Breast epithelium (tissue), 4 donors: ENCODE measurements at places on chromosomes 1 and 21. TPM values are rescaled to one million over a fixed set of nuclear protein-coding genes. Genes with fewer than 3 reads are reported as not detected.

Gene CHAF1B
- total RNA-seq: 0.64 TPM

Gene TRNP1
- 27.8 TPM for total RNA-seq

Gene GUCA2A
- not detected for total RNA-seq

Gene C1orf56
- total RNA-seq: 4.6 TPM

Gene CD247
- total RNA-seq: 2.0 TPM

Gene TRIM46
- total RNA-seq: 0.98 TPM

Gene TTC24
- total RNA-seq: not detected

Gene TMEM81
- total RNA-seq: 3.2 TPM

Gene SMIM1
- total RNA-seq: 4.6 TPM

Gene CHIT1
- 15.2 TPM for total RNA-seq

Gene S100A14
- 99.2 TPM for total RNA-seq

Gene NIT1
- 36.3 TPM for total RNA-seq

DNA sequence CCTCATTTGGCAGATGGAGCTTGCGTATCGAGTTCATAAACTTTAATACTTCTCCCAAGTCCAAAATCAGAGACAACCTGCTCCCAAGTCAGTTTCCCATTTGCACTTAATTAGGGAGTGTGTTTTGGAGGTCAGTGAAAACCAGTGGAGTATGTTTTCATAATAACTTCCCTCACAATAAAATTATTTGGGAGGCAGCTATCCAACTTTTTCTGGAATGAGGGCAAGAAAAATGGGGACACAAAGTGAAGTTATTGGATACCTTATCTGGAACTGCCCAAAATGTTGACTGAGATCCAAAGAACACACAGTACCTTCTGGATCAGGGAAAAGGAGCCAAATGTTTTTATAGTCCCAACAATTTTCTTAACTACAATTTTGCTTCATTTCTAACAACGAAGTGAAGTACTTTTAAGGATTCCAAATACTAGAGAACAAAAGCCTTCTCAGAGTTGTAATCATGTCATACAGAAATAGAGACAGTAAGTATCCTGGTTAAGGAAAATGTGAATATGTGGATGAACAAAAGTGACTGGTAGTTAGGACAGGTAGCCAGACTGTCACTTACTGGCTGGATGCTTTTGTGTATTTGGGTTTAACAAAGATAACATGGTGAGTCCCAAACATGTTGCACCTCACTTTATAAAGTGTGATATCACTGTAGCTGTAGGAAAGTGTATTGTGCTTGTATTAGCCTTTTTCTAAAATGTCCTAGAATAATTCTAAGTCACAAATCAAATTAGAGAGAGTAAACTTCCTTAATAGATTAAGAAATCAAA, 325.0 kb downstream of the HLX start:
- H3K36me3 ChIP-seq: no peaks in the 10 kb centered on the region
- no peak for DNase-seq
- H3K4me1 ChIP-seq: no peaks in the 10 kb centered on the region

- H3K27me3 ChIP-seq: no peaks in the 10 kb centered on the region
- no peaks in the 10 kb centered on the region for H3K36me3 ChIP-seq
- no peak for DNase-seq
- peak overlapping the region; percentile 68 for H3K27ac ChIP-seq
- no peaks in the 10 kb centered on the region for H3K4me1 ChIP-seq
Measured at GRCh38 chr1:94553323-94553730, 11.8 kb upstream of the F3 start.

GRCh38 chr1:163230827-163231226, 28.1 kb upstream of the RGS5 start:
- no peaks in the 10 kb centered on the region for H3K27me3 ChIP-seq
- no peak for DNase-seq
- H3K4me3 ChIP-seq: no peak overlapping the region
- H3K27ac ChIP-seq: no peak overlapping the region
- H3K36me3 ChIP-seq: no peaks in the 10 kb centered on the region

DNA sequence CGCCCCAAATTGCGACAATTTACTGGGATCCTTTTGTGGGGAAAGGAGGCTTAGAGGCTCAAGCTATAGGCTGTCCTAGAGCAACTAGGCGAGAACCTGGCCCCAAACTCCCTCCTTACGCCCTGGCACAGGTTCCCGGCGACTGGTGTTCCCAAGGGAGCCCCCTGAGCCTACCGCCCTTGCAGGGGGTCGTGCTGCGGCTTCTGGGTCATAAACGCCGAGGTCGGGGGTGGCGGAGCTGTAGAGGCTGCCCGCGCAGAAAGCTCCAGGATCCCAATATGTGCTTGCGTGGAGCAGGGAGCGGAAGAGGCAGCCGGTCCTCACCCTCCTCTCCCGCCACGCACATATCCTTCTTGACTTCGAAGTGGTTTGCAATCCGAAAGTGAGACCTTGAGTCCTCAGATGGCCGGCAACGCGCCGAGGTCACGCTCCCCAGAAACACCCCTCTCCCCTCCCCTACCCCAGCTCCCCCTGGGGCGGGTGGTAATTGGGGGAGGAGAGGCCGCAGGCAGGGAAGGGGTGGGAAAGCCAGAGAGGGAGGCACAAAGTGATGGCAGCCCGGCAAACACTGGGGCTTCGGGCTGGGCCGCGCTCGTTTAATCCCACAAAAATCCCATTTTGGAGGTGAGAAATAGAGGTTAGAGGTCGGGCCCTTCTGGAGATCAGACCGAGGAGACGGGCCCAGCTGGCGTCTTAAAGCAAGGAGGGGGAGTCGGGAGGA, 6.2 kb downstream of the SIM2 start:
- peaks cover 100% of the 10 kb centered on the region for H3K27me3 ChIP-seq
- H3K27ac ChIP-seq: no peak overlapping the region
- no peaks in the 10 kb centered on the region for H3K36me3 ChIP-seq

DNA sequence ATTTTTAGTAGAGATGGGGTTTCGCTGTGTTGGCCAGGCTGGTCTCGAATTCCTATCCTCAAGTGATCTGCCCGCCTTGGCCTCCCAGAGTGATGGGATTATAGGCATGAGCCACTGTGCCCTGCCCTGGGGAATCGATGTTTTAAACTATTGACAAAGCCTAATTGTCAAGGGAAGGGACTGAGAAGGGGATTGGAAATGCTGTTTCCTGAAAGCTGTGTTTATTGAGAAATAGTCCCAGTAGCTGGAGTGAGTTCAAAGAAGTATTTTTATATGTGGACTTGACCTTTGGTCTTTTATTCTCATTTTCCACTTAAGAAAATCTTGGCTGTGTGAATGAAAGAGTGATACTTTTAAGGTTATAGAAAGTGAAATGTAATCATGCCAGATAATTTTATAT, 47.5 kb downstream of the KIF1B start:
- H3K4me3 ChIP-seq: no peak overlapping the region
- peaks cover 8% of the 10 kb centered on the region for H3K36me3 ChIP-seq
- DNase-seq: no peak
- no peaks in the 10 kb centered on the region for H3K4me1 ChIP-seq

- no peak overlapping the region for H3K4me3 ChIP-seq
- H3K27me3 ChIP-seq: no peaks in the 10 kb centered on the region
- H3K4me1 ChIP-seq: no peaks in the 10 kb centered on the region
- no peak for DNase-seq
- no peak overlapping the region for H3K27ac ChIP-seq
- H3K36me3 ChIP-seq: no peaks in the 10 kb centered on the region
Measured at GRCh38 chr1:100219883-100220282, 29.8 kb downstream of the DBT start.

GRCh38 chr1:41041614-41042270, 20.2 kb upstream of the SLFNL1 start:
- no peaks in the 10 kb centered on the region for H3K27me3 ChIP-seq
- H3K4me3 ChIP-seq: no peak overlapping the region
- no peaks in the 10 kb centered on the region for H3K36me3 ChIP-seq
- H3K4me1 ChIP-seq: peaks cover 3% of the 10 kb centered on the region

- no peak for DNase-seq
- H3K4me3 ChIP-seq: no peak overlapping the region
- no peaks in the 10 kb centered on the region for H3K27me3 ChIP-seq
- no peaks in the 10 kb centered on the region for H3K4me1 ChIP-seq
- H3K27ac ChIP-seq: no peak overlapping the region
Measured at GRCh38 chr1:74681001-74681400, 7.4 kb upstream of the ERICH3 start.

DNA sequence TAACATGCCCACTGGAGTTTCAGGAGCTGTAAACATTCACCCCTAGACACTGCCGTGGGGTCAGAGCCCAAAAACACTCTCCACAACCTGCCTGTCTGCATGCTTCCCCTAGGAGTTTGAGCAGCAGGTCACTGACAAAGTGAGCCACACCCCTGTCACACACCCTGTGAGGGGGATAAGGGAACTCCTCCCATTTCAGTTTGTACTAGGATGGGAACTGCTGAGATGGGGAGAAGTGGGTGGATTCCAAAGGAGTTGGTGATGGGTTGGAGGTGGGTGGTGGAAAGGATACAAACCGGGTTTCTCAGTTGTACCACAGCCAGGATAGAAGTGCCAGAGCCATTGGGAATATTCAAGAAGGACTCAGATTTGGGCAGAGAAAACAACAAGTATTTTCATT, 140.2 kb downstream of the MIS18A start:
- no peaks in the 10 kb centered on the region for H3K4me1 ChIP-seq
- H3K36me3 ChIP-seq: no peaks in the 10 kb centered on the region
- H3K27me3 ChIP-seq: no peaks in the 10 kb centered on the region

DNA sequence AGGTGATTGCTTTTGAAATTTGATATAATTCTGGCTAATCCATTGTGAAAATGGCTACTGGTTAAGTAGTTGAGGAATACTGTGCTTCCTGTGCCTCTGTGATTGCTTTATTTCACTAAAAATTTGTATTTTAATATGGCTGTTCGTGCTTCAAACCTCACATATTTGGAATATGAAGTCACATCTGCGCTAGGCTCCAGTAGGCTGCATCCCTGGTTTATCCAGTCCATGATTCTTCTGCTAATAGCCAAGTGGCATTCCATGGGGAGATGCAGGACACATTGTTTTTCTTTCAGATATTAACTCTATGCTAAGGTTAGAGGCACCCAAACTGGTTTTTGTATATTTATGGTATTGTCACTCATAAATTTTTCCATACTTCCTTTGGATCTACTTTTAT, 25.9 kb downstream of the DNM3 start:
- no peak overlapping the region for H3K27ac ChIP-seq
- no peaks in the 10 kb centered on the region for H3K27me3 ChIP-seq
- no peak overlapping the region for H3K4me3 ChIP-seq
- no peak for DNase-seq
- H3K36me3 ChIP-seq: no peaks in the 10 kb centered on the region

GRCh38 chr1:235008239-235008638, 120.4 kb downstream of the TOMM20 start:
- H3K4me3 ChIP-seq: no peak overlapping the region
- no peak overlapping the region for H3K27ac ChIP-seq
- H3K4me1 ChIP-seq: peaks cover 4% of the 10 kb centered on the region
- no peaks in the 10 kb centered on the region for H3K27me3 ChIP-seq
- H3K36me3 ChIP-seq: no peaks in the 10 kb centered on the region

DNA sequence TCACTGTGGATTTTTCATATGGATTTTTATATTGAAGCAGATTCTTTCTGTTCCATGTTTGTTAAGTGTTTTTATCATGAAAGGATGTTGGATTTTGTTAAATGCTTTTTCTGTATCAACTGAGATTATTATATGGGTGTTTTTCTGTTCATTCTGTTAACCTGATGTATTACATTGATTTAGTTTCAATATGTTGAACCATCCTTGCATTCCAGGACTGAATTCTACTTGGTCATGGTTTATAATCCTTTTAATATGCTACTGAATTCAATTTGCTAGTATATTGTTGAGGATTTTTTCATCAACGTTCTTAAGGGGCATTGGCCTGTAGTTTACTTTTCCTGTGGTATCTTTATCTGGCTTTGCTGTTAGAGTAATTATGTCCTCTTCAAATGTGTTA, 55.8 kb downstream of the CCDC30 start:
- H3K4me1 ChIP-seq: no peaks in the 10 kb centered on the region
- H3K27me3 ChIP-seq: no peaks in the 10 kb centered on the region
- peaks cover 6% of the 10 kb centered on the region for H3K36me3 ChIP-seq
- no peak overlapping the region for H3K27ac ChIP-seq

- no peaks in the 10 kb centered on the region for H3K27me3 ChIP-seq
- DNase-seq: no peak
- no peaks in the 10 kb centered on the region for H3K4me1 ChIP-seq
Measured at GRCh38 chr1:43867976-43868740, 65.4 kb upstream of the ARTN start.

GRCh38 chr1:200819726-200820125, 53.1 kb upstream of the GPR25 start:
- H3K4me1 ChIP-seq: no peaks in the 10 kb centered on the region
- H3K27me3 ChIP-seq: no peaks in the 10 kb centered on the region
- no peaks in the 10 kb centered on the region for H3K36me3 ChIP-seq
- no peak overlapping the region for H3K27ac ChIP-seq
- no peak for DNase-seq

DNA sequence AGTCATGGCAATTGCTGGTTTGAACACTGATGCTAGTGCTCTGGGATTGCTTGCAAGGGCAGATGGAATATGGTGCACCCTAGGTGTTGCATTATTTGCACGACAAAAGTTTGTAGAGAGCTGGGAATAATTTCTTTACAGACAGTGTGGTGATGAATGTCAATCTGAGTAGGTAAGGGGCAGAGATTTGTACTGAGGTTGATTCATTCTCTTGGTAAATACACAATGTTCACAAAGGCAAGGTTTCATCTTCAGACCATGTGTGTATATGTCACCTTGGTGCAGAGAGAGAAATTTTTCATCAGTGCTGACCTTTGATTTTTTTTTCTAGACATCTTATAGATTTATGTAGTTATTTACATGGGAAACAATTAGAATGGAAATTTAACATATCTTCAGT, 5.0 kb downstream of the PTPRC start:
- no peak overlapping the region for H3K27ac ChIP-seq
- no peaks in the 10 kb centered on the region for H3K4me1 ChIP-seq
- H3K36me3 ChIP-seq: no peaks in the 10 kb centered on the region
- no peak overlapping the region for H3K4me3 ChIP-seq
- H3K27me3 ChIP-seq: no peaks in the 10 kb centered on the region

DNA sequence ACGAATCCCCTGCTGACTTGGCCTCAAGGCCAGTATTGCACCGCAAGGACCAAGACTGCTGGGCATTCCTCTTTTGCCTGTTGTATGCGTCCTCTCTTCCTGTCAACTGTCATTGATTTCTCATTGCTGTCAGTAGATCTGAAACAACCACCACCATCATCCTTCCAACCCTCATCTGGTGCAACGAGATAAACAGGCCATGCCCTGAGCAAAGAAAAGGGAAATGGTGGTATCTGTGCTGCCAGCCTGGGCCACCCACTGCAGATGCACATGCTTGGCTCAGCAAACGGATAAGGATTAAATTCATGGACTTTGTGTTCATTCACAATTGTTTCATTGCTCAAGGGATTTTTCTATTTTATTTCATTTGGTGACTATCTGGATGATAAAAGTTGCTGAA, 13.6 kb downstream of the OXCT2 start:
- peaks cover 14% of the 10 kb centered on the region for H3K36me3 ChIP-seq
- H3K27me3 ChIP-seq: no peaks in the 10 kb centered on the region
- no peak overlapping the region for H3K27ac ChIP-seq
- DNase-seq: no peak
